ENCODE measurements at places on chromosomes 2 and 18. TPM values are rescaled to one million over a fixed set of nuclear protein-coding genes. Genes with fewer than 3 reads are reported as not detected.

The HJURP gene
- polyA plus RNA-seq: 0.09 TPM

The ST8SIA5 gene
- polyA plus RNA-seq: 8.4 TPM

The YWHAQ gene
- polyA plus RNA-seq: 128 TPM

The FSHR gene
- 0.11 TPM for polyA plus RNA-seq

The MEIS1 gene
- 16.9 TPM for polyA plus RNA-seq

The CPLX4 gene
- not detected for polyA plus RNA-seq

The DNER gene
- 13.6 TPM for polyA plus RNA-seq

The CXCR2 gene
- polyA plus RNA-seq: 0.09 TPM

The MLPH gene
- 138 TPM for polyA plus RNA-seq

The C2orf81 gene
- polyA plus RNA-seq: 1.00 TPM

The AGFG1 gene
- polyA plus RNA-seq: 21.5 TPM

The CCBE1 gene
- polyA plus RNA-seq: 0.48 TPM

The REG1A gene
- polyA plus RNA-seq: 1.7 TPM

The DPP10 gene
- 0.05 TPM for polyA plus RNA-seq

The DHRS9 gene
- 51.8 TPM for polyA plus RNA-seq

The ST6GAL2 gene
- 0.29 TPM for polyA plus RNA-seq

The HOXD12 gene
- polyA plus RNA-seq: not detected
